ENCODE measurements at places on chromosomes 1 and 21. TPM values are rescaled to one million over a fixed set of nuclear protein-coding genes. Genes with fewer than 3 reads are reported as not detected.

PPFIA4 gene
- total RNA-seq, result 0.39 TPM

CD164L2 gene
- total RNA-seq, result not detected

CATSPERE gene
- 1.5 TPM for total RNA-seq

TMIGD3 gene
- total RNA-seq, result 0.59 TPM

IL19 gene
- total RNA-seq, result not detected

PDZK1IP1 gene
- total RNA-seq, result not detected

CNIH4 gene
- total RNA-seq, result 65.1 TPM

CYP4Z1 gene
- 12.9 TPM for total RNA-seq

CLIC6 gene
- total RNA-seq, result 8.7 TPM

HEYL gene
- total RNA-seq, result 11.7 TPM

RAB25 gene
- total RNA-seq, result not detected

RGS5 gene
- total RNA-seq, result 71.0 TPM

CR1 gene
- total RNA-seq, result 6.7 TPM

OLFML3 gene
- 45.0 TPM for total RNA-seq

TMEM82 gene
- total RNA-seq, result not detected

DNAJC28 gene
- 0.66 TPM for total RNA-seq

RPTN gene
- total RNA-seq, result not detected

SELP gene
- total RNA-seq, result 30.3 TPM

SMIM34 gene
- total RNA-seq, result not detected

MEX3A gene
- 1.2 TPM for total RNA-seq

RAD54L gene
- total RNA-seq, result 1.5 TPM

NR5A2 gene
- 4.2 TPM for total RNA-seq

GRIK1 gene
- 4.1 TPM for total RNA-seq

KRTAP21-2 gene
- not detected for total RNA-seq

PSMG1 gene
- total RNA-seq, result 18.4 TPM

HSD3B1 gene
- not detected for total RNA-seq

IL24 gene
- not detected for total RNA-seq

GJA4 gene
- 48.7 TPM for total RNA-seq

OSCP1 gene
- total RNA-seq, result 32.4 TPM

CNR2 gene
- total RNA-seq, result not detected

ADAMTS5 gene
- 18.2 TPM for total RNA-seq

EFHD2 gene
- total RNA-seq, result 61.5 TPM

WRAP73 gene
- 14.1 TPM for total RNA-seq

SYCP1 gene
- not detected for total RNA-seq

PTPRU gene
- total RNA-seq, result 59.4 TPM

MATN1 gene
- total RNA-seq, result not detected

OR2T35 gene
- not detected for total RNA-seq

PHGDH gene
- 41.7 TPM for total RNA-seq
